ENCODE measurements at places on chromosomes 4 and X.
A peak's percentile ranks its signal among the peaks of the same experiment; 100 is the strongest.

GRCh38 chr4:170723171-170723570 is 633.4 kb upstream of the AADAT start:
- DNase-seq = no peak

- DNase-seq = no peak
These were observed 14.9 kb downstream of the USP26 start for GRCh38 chrX:133081990-133082389.

- no peak for DNase-seq
These were observed 1.5 kb downstream of the HPRT1 start for GRCh38 chrX:134461437-134461836.

- no peak for DNase-seq
These were observed 90.5 kb upstream of the WDR1 start for GRCh38 chr4:10207116-10207515.

GRCh38 chr4:57403591-57403990 is 293.4 kb upstream of the IGFBP7 start:
- DNase-seq = no peak

GRCh38 chrX:115362334-115363095 is 73.0 kb downstream of the LUZP4 start:
- no peak for DNase-seq

DNA sequence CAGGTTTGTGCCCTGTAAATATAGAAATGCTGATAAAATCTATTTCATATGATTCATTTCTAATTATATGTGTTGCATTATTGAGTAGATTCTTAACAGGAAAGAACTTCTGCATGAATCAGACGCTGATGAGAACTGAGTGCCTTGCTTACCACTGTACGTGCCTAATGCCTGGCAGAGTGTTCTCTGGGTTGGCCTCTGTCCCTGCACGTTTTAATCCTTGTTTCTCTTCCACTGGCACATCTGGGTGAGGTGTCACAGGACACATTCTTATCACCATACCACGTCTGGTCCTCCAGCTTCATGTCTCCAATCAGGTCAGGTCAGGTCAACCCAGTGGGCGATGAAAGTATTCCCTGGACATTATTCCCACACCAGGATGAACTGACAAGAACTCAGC is 53.6 kb downstream of the KLF3 start:
- no peak for DNase-seq

GRCh38 chrX:103818842-103819619 is 13.0 kb downstream of the RAB9B start:
- DNase-seq = no peak

GRCh38 chrX:134718105-134718965 is 60.1 kb upstream of the PLAC1 start:
- peak; percentile 20 for DNase-seq

DNA sequence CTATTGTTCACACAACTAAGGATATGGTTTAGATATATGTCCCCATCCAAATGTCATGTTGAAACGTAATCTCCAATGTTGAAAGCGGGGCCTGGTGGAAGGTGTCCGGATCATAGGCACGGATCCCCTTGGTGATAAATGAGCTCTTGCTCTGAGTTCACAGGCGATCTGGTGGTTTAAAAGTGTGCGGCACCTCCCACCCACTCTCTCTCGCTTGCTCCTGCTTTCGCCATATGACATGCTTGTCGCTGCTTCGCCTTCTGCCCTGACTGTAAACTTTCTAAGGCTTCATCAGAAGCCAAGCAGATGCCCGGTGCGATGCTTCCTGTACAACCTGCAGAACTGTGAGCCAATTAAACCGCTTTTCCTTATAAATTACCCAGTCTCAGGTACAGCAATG is 128.5 kb downstream of the NFKB1 start:
- no peak for DNase-seq
